Muscle of arm (tissue), 14 donors: ENCODE measurements at places on chromosomes 16 and 17.
A peak's percentile ranks its signal among the peaks of the same experiment; 100 is the strongest.

- DNase-seq: no peak
Measured at GRCh38 chr17:18021372-18021771, 17.6 kb downstream of the ATPAF2 start.

DNA sequence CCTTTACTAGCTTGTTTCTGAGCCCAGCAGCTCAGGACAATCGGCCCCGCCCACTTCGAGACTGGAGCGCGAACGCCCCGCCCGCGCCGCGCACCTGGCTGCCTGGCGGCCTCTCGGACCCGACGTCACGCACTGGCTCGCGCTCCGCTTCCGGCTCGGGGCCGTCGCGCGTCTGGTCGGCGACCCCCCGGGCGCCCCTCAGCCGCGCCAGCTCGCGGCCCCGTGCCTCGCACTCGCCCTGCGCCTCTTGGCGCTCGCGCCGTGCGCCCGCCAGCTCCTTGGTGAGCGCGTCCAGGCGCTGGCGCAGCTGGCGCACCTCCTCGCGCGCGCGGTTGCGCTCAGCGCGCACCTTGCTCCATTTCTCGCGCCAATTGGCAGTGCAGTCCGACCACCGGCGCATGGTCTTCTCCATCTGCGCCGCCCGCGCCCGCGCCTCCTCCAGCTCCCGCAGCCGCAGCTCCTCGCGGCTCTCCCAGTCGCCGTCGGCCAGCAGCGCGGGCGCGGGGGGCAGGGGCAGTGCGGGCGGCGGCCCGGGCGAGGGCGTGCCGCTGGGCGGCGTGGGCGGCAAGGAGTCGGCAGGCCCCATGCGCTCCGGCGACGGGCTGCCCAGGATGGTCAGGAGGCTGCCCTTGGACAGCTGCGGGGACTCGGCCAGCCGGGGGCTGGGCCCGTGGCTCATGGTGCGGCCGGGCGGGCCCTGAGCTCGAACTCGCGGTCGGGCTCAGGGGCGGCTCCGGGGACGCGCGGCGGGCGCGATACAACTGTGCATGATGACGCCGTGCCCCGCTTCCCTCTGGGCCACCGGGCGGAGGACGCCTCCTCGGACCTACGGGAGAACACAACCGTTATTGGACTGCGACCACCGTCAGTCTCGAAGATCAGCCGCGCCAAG, 7.6 kb downstream of the CCDC102A start:
- no peak for DNase-seq

DNA sequence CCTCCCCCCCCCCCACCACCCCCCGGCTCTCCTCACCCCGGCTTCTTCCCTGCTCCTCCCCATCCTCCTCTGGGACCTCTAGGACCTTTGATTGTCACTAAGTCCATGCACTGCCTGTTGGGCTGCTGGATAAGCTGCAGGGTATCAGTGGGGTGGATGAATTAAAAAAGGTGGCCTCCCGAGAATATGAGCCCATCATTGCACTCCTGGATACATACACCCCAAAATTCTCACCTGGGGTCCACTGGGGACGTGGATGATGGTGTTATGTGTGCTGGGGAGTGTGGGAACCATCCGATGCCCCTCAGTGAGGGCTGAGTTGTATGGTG, 88.8 kb downstream of the IRF8 start:
- no peak for DNase-seq

- no peak for DNase-seq
Measured at GRCh38 chr17:47792979-47793378, 28.6 kb downstream of the OSBPL7 start.

GRCh38 chr16:77288222-77288621, 89.0 kb downstream of the SYCE1L start:
- no peak for DNase-seq

DNA sequence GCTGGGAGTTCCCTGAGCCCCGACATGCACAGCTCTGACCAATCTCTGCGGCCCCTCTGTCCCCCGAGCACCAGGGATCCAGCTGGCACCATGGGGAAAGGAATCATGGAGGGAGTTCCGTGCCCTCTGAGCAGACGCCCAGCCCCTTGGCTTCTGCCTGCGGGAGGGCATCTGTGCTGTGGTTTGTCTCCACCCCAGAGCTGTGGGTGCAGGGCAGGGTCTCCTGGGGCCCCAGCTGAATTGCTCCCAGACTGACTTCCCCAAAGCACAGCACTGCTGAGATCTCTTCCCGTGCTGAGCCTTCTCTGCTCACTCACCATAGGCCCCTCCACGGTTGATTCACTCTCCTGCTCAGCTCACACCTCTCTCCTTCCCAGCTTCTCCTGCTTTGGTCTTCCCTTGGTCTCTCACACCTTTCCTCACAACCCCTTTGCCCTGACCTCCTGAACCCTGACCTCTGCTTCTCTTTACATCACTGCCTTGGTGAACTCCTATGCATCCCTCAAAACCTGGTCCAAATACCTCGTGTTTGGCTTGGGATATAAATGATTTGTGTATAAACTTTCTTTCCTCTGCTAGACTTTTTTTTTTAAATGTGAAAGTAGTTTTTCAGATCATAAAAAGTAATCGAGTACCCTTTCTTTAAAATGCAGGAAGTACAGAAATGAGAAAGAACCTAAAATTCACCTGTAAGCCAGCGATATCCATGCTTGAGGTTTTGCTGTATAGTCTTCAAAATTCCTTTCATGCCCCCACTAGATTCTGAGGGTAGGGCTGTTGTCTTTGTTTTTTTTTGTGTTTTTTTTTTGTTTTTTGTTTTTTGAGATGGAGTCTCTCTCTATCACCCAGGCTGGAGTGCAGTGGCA, 265.3 kb downstream of the SEC14L1 start:
- no peak for DNase-seq

DNA sequence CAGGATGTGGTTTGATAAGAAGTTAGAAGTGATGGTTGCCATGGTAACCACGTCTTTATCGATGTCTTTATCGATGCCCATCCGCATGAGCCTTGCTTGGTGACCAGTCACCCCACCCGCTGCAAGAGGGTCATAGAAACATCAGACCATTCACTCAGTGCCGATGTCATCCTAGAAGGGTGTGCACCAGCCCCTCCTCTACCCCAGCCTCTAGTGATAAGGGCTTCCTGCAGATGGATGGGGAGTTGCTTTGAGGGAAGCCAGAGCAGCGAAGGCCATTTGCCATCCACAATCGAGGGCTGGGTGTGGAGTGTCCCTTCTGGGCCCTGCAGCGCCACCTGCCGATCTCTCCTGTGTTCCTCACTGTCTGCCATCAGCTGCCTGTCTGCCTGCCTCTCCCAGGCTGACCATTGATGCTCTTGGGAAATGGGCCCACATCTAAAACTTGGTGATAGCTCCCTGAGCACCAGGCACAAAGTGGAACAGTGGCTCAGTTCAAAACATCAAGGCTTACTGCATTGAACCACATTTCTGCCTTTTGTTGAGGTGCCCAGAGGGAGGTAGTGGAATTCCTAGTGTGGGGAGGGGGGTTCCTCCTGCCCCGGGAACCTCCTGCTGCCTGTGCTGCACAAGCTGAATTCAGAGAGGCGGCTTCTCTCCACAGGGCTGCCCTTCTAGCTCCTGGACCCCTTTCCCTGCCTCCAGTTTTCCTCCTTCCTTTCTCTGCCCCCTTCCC, 8.9 kb downstream of the CALB2 start:
- DNase-seq: no peak

DNA sequence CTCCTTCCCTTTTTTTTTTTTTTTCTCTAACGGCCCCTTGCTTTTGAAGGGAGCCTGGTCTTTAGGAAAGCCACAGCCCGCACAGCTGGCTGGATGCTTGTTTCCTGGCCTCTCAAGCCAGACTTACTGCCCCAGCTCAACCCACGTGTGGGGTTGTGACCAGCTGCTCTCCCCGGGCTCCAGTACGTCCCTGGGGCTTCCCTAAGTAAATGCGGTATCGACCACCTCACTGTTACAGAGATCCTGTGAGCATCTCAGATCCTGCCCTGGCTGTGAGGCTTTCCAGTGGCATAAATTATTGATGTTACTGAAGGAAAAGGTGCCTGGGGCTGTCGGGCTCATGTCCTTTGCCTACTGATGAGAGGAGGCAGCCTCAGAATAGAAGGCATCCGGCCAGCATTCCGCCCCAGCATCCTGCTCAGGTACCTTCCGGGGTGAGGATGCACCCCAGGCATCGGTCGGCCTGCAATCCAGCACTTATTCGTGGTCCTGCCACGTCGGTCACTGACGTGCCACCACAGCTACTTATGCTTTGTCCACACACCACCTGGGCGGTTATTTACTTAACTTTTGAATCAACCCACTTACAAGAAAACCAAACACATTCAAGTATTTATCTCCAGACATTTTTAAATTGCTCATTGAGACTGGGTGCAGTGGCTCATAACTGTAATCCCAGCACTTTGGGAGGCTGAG, 9.6 kb downstream of the GPRC5B start:
- no peak for DNase-seq

DNA sequence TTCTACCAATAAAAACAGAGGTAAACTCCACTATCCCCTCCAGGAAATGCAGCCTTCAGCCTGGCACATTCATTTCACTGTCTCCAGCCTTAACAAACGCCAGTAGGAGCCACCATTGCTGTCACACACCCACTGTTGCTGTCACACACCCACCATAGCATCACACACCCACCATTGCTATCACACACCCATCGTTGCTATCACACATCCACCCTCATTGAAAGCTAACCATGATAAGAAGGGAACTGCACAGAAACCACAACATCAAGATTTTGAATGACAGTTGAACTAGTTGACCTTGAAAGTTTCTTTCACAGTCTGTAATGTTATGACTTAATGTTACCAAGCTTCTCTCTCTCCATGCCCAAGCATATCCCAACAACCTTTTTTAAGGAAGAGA, 38.1 kb downstream of the SHCBP1 start:
- no peak for DNase-seq

- DNase-seq: no peak
Measured at GRCh38 chr16:23827057-23827456, 8.7 kb upstream of the PRKCB start.

DNA sequence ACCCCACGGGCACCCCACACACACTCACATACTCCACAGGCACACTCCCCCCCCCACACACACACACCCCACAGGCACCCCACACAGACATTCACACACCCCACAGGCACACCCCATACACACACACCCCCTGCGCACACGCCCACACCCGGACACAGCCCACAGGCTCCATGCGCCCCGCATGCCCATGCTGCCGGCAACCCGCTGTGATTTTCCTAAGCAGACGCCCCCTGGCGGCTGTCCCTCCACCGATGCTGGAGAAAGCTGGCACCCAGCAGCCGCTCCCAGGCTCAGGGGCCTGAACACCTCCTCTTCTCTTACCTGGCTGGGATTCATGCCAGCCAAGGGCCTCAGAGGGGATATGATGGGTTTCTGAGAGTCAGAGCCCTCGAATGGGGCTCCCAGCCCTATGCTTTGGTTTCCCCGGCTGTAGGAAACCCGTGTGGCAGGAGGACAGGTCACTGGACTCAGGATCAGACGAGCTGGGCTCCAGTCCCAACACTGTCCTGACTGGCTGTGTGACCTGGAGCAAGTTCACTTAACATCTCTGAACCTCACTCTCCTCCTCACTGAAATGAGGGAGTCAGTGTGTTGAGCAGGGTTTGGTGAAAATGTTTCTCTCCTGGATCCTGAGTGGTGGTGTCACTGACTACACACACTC, 19.6 kb upstream of the TNFRSF13B start:
- peak; percentile 74 for DNase-seq

DNA sequence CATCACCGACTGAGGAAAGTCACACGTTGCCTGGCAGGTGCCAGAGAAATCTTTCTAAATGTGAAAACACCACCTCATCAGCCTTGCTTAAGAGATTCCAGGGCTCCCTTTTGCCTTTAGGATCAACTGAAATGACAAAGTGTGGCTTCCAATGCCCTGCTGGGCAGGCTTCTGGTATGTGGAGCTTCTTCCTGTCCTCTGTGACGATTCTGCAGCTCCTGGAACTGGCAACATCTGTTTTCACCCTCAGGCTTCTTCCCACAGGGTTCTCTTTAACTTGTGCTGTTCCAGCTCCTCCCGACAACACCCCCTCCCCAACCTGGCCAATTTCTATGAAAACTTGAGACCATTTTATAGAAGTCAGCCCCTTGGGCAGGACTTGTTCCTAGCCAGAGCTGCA, 4.8 kb upstream of the ZDHHC1 start:
- no peak for DNase-seq

DNA sequence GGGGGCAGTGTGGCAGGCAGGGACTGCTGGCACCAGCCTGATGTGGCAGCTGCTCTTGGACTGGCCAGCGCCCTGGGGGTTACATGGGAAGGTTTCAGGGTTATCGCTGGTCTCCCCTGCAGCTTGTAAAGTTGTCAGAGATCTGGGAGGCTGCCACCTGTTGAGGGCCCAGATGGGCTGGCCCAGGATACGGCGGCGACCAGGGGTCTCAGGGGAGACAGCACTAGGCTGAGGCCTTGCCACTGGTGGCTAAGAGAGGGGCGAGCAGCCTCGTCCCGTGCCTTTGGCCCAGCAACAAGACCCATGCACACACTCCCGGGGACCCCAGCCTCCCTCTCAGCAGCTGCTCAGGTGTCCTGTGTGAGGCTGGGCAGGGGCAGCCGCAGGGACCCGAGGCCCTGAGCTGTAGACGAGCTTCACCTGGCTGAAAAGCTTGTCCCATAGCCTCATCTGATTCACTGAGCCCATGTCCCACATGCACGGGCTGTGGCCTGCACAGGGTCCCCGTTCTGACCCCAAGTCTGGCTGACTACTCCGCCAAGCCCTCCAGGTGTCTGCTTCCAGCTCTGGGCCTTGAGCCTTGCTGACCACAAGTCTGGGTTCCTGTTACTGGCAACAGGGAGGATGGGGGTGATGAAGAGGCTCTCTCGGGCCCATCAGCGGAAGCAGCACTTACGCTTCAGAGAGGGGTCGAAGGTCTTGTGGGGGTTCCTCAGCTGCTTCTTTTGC, 6.2 kb downstream of the DUS1L start:
- no peak for DNase-seq

GRCh38 chr16:83810901-83811300, 3.1 kb downstream of the HSBP1 start:
- DNase-seq: no peak

GRCh38 chr17:51065466-51065865, 55.2 kb downstream of the SPAG9 start:
- DNase-seq: no peak

GRCh38 chr17:19021622-19022083, 17.1 kb upstream of the FAM83G start:
- no peak for DNase-seq

DNA sequence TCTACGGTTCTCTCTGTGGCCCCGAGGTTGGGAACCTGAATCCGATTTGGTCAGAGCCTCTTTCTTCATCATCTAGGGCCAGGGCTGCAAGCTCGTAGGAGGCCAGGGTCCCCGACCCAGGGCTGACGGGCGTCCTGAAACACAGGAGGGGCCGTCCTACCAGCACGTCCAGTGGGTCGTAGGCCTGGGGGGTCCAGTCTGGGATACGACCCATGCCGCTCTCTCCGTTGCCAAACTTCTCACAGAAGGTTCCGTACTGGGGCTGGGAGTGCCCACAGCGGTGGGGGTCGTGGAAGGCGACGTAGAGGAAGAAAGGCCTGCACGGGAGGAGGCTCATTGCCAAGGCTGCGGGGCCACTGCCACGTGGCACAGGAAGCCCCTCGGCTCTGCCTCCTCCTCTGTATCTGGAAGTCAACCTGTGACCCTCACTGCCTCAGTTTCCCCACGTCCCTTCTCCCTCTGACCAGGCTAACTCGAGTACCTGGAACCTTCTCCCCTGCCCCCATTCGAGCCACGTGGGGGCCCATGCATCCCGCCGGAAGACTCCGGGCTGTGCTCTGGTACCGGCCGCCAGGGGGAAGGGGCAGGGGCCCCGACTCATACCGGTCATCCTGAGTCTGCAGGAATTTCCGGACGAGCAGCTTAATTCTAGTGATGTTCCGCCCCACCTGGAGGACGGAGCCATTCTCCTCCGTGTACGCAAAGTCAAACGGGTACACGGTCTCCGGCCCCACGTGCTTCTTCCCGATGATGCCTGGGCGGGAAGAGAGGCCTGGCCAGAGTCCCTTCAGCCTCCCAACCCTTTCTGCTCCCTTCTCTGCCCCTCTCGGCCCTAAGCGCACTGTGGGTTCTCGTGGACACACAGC, 5.9 kb downstream of the SGSH start:
- DNase-seq: no peak
